ENCODE measurements at places on chromosomes 4 and X.

DNA sequence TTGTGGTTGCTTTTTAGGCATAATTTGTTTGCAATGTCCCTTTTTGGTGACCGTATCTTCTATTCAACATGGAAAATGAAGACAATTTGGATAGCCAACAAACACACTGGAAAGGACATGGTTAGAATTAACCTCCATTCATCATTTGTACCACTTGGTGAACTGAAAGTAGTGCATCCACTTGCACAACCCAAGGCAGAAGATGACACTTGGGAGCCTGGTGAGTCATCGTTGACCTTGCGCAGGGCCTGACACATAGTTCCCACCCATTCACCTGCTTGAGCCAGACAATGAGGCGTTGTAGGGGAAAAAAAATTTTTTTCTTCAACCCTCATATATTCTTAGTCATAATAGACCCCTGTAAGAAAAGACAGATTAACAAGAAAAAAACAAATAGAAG is 32.4 kb downstream of the EGF start:
- DNase-seq = peak; percentile 33

DNA sequence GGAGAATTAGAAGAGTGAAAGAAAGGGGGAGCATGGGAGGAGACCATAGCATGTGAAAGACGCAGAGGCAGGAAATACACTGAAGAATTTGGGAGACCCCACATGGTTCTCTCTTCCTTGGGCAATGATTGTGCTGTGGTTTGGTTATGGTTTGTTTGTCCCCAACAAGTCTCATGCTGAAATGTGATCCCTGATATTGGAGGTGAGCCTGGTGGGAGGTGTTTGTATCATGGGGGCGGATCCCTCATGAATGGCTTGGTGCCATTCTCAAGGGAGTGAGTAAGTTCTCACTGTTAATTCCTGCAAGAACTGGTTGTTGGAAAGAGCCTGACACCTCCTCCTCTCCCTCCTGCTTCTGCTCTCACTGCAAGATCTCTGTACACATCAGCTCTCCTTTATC is 78.6 kb upstream of the RAI2 start:
- DNase-seq = no peak

GRCh38 chr4:20298986-20299385 is 47.3 kb downstream of the SLIT2 start:
- no peak for DNase-seq

DNA sequence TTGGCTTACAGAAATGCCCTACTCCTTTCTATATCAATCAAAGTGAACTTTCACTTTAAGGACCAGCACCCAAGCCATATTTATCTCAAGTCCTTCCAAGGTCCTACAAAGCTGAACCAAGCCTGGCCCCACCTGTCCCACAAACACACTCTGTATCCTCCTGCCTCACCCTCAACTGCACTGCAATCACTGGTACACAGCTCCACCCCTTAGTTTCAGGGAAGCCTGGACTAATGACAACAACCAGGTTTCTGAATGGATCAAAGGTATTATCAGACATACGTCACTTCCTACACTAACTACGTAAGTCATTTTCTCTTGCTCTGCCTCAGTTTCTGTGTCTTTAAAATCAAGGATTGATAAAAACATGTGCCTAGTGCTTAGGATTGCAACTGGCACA is 205.6 kb upstream of the HS3ST1 start:
- no peak for DNase-seq

GRCh38 chr4:98261405-98262291 is 464 bp downstream of the RAP1GDS1 start:
- DNase-seq = peak; percentile 14

GRCh38 chrX:46912603-46913491 is 626 bp downstream of the JADE3 start:
- DNase-seq = no peak

- DNase-seq = peak; percentile 30
Observed at GRCh38 chr4:128863312-128864075, 54.0 kb downstream of the JADE1 start.

DNA sequence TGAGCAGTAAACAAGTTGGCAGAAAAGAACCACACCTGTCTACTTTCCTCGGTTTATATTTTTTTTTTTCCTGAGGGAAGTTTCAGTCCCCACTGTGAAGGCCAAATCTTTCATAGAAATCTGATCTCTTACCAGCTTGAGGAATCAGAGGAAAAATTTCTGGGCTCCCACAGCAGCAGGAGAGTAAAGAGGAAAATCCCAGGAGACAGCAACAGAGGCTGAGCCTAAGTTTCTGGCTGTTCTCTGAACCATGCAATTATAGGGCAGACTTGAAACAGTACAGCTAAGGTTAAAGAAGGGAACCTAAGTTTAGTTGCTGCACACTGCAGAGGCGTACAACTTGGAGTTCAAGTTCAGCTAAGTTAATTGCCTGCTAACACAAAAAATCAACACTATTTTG is 1090.9 kb upstream of the INTU start:
- no peak for DNase-seq

GRCh38 chr4:161252520-161253141 is 911.2 kb downstream of the FSTL5 start:
- no peak for DNase-seq

DNA sequence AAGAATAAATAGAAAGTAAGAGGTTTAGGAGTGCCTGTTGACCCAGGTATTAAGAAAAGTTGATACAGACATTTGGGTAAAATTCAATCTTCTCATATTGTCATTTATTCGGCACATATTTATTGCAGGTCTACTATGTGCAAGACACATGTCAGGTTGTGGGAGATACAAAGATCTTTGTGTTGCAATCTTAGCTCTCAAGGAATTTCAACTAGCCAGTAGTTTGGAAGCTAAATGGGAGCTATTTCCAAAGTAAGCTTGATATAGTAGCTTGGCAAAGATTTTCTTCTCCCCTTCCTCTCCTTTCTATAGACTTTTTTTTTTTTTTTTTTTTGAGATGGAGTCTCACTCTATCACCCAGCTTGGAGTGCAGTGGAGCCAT is 122.9 kb downstream of the SYNPO2 start:
- DNase-seq = no peak

- no peak for DNase-seq
Observed at GRCh38 chr4:16031546-16032395, 52.1 kb downstream of the PROM1 start.

- no peak for DNase-seq
Observed at GRCh38 chrX:12954981-12955380, 19.9 kb upstream of the TMSB4X start.

DNA sequence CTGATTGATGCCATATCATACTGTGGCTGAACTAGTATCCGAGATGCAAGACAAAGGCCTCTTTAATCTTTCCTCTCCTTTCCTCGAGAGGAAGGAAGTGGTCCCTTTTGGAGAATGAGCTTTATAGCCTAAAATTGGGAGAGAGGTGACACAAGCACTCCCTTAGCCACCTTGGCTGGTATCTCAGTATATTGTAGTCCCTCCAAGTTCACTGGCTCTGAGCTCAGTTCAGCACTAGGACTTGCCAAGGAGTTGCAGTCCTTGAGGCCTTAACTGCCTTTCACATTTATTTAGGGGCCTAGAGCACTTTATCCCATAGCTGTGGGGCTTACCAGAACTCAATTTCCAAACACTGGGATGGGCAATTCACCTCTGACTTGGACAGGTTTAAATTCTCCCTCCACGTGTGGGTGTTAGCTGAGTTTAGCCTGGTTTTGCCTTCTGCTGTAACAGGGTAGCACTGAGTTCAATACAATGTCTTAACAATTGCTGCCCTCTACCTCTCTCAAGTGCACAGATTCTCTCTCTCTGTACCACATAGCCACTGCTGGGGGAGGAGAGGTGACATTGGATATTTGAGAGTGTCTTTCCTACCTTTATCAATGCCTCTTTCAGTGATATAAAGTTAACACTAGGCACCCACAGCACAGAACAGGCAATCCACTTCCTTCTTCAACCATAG is 216.4 kb downstream of the TECRL start:
- no peak for DNase-seq

GRCh38 chrX:140053846-140054245 is 88.5 kb upstream of the CXorf66 start:
- DNase-seq = no peak

DNA sequence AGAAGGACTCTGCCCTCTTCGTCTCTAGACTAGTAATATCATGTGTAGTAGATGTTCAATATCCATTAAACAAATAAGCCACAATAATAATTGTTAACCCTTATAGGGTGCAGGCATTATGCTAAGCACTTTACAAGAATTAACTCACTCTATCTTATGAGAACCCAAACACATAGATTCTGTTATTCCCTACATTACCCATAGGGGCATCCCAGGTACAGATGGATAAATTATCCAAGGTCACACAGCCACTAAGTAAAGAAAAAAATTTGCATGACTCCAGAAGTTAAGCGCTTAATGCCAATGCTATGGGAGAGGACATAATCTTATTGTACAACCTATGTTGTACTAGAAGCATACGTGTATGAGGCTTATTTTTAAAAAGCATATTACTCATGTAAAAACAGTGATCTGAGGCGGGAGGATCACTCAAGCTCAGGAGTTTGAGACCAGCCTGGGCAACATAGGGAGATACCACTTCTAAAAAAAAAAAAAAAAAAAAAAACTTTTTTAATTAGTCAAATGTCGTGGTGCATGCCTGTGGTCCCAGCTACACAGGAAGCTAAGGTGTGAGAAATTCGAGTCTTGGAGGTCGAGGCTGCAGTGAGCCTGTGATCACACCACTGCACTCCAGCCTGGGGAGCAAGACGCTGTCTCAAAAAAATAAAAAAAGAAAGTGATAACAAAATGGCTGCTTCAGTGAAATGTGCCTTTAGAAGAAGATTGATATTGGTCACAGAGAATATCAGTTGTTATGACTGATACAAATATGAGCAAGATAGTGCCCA is 13.6 kb downstream of the LDB2 start:
- no peak for DNase-seq

Measured in stimulated activated CD4-positive, alpha-beta T cell treated with anti-CD3 and anti-CD28 coated beads, Interleukin-2, amount 100 ng/mL, for 4 hours (primary cell).